ENCODE measurements at places on chromosomes 6 and 20.
A peak's percentile ranks its signal among the peaks of the same experiment; 100 is the strongest.

DNA sequence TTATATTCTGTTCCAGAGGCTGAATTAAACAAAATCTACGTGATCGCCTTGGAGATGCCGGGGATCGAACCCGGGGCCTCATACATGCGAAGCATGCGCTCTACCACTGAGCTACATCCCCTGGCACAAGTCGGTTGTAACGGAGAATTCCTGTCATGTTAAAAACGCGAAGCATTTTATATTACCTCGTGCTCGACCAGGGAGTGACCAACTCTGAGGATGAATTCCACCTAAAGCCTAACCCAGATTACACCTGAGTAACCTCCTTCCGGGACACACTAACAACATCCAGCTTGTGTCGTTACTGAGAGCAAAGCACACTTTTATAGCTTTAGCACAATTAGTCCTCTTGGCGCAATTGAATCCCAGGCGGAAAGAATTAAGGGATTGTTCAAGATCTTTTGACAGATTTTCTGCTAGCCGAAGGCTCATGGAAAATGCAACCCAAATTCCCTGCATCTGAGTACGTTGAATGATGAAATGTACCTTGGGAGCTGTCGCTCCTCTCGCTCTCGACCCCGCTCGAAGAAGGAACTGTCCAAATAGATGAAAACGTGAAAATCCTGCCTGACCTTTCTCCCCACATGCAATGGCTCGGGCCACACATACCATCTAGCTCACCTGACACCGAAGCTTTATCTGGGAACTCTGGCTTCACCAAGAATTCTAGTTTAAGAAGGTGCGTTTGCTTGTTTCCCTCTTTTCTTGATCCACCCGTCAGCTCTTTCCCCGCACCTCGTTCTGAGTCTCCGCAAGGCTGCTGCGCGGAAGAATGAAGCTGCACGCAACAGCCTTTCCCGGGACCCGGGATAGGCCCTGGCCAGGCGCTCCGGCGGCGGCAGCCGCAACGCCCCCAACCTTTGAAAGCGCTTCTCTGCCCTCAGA, 148.3 kb downstream of the GPX5 start:
- DNase-seq: peak; percentile 20

DNA sequence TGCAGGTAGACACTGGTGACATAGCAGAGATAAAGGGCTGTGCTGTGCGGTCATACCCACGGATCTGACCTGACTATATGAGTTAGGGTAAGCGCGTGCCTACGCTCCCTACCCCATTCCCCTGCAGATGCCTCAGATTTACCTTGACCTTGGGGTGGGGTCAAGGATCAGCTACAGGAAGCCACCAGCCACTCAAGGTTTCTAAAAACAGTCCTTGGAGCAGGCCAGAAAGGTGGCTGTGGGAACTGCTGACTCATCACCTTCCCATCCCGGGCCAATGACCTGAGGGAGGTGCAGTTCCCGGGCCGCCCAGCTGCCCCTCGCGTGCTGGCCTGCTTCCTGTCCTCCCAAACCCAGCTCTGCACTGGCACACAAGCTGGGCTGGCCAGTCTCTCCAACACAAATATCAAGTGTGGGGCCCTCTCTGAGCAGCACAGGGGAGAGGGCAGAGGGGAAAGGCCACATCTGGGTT, 23.0 kb downstream of the KCNK5 start:
- no peak for DNase-seq

DNA sequence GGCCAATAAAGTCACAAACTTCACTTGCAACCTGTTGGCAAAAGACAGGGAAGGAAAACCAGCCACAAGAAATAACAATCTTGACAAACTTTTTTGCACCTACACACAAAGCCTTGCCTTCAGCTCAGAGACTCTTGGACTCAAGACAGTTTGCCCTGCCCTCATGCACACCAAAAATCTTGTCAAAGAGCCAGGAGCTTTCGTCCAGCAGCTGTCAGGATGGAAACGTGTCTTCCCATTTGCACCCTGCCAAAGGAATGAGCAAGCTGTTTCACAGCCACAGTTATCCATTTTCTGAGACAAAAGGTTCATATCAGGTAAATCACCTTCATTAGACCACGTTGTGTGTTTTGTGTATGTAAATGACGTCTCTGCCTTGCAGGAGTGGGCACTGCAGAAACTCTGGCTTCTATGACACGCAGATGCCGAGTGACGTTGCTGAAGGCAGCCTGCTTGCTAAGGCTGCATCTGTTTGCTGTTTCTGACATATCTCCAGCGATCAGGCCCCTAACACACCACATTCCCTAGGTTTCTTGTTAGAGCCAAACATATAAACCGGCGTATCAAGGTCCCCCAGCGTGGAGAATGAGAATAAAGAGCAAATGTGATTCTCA, 193.4 kb downstream of the SYNDIG1 start:
- no peak for DNase-seq

DNA sequence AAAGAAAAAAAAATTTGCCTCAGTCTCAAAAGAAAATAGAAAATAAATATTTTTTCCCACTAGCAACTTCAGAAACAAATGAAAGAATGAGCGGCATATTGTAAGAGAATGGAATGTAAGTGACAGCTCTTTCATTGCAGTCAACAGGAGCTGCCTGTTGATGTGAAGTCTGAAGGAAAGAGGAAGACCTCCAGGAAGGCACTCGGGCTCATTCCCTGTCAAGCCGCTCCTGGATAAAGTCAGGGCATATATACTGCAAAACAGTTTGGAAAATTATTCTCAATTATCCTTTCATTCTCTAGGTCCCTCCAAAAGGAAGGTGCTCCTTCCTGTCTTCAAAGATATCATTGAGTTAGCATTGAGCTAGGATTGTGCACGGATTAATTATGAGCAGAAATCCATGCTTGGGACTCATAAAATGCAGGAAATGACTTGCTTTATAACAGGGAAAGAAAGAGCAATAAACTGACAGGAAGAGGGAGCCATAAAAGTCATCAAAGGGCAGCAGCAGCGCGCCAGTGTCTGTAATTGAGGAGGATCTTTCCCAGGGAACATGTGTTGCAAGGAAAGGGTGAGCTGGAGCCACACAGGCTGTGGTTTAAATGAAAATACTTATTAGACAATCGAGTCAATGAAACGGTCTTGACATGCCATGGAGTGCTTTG, 218.2 kb downstream of the C6orf118 start:
- no peak for DNase-seq

DNA sequence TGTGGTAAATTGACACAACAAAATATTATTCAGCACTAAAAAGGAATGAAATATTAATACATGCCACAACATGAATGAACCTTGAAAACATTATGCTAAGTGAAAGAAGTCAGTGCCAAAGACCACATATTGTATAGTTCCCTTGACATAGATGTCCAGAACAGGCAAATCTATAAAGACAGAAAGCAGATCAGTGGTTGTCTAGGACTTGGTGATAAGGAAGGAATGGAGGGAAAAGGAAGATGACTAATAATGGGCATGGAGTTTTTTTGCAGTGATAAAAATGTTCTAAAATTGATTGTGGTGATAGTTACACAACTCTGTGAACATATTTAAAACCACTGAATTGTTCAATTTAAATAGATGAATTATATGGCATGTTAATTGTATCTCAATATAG, 32.5 kb downstream of the TBX18 start:
- DNase-seq: no peak

- DNase-seq: no peak
These were observed 18.8 kb upstream of the NHSL1 start for GRCh38 chr6:138518054-138518453.

GRCh38 chr6:33705955-33706725, 5.4 kb downstream of the UQCC2 start:
- no peak for DNase-seq

- no peak for DNase-seq
These were observed 9.0 kb downstream of the TEAD3 start for GRCh38 chr6:35487658-35488516.

DNA sequence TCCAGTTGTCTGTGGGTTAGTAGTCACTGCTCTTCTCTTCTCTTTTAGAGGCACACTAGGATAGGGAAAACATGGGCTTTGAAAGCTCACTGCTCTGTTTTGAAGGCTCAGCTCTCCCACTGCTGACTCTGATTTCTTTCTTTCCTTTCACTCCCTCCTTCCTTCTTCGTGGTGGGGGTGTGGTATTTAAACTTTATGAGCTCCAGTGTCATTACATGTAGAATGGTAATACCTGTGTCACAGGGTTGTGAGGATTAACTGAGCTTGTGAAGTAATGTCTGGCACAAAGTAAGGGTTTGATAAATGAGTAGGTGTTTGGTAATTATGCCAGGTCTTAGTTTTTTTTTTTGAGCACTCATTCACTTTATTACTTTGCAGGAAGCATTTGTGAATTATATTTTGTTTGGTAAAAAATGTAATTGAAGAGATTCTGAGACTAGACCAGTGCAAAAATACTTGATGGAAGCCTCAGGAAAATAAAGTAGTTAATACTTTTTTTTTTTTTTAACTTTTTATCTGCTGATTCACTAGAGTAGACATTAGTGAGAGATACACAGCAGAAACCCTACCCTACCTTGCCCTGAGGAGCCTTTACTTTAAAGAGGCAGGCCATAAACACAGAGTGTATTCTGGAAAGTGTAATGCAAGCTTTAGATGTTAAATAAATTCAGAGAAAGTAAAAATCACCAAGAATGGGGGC, 17.3 kb downstream of the SMAP1 start:
- DNase-seq: no peak

DNA sequence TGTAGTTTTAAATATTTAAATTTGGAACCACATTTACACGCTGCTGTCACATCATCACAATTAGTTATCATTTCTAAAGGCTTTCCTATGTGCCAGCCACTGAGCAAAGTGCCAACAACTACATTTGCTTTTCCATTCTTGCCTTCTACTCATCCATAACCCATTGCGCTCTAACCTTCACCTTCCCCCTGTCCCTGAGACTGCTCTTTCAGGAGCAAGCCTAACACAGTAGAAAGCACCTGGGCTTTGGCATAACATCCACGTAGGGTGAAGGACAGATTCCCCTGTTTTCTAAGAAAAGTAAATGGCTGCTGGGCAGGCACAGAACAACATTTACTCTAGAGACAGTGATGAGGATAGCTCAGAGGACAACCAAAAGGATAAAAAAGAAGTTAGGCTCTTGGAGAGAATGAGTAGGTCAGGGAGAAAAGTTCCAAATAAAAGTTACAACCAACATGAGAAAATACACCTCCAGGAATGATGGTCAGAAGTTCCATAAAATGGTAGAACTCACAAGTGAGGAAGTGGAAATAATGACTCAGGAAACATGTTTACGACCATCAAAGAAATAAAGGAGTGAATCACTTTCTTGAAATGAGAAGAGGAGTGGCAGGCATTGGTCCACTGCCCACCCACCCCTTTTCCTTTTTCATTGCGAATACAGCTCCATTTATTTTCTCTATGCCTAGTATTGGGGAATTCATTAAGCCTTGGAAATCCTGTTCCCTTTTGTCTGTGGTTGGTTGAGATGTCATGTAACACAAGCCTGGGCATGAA, 77.2 kb downstream of the PFDN4 start:
- no peak for DNase-seq

DNA sequence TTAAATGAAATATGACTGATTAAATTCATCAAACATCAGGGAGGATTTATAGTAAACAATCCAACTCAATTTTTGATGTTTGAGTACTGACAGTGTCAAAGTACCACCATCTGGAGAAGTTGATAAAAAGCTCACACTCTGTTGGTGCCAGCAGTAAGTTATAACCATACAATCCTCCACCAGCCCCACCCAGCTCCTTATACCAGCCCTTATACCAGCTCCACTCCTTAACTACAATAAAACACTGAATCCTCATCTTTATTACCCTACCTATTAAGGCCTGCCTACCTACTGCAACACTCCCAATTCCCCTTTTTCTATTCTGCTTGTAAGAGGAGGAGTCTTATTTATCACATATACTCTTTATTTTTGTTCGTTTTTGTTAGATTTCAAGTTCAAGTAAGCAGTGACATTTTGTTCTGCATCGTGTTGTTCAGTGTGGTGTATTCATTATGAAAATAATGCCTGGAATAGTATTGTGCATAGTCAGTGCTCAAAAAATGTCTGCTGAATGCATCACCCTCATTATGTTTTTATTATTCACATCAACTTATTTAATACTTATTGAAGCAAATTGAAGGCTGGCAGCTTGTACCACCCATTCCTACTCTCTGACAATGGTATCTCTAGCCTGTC, 954.7 kb upstream of the ADGRB3 start:
- no peak for DNase-seq

- DNase-seq: no peak
These were observed 213.1 kb downstream of the RNF144B start for GRCh38 chr6:18600255-18600654.

DNA sequence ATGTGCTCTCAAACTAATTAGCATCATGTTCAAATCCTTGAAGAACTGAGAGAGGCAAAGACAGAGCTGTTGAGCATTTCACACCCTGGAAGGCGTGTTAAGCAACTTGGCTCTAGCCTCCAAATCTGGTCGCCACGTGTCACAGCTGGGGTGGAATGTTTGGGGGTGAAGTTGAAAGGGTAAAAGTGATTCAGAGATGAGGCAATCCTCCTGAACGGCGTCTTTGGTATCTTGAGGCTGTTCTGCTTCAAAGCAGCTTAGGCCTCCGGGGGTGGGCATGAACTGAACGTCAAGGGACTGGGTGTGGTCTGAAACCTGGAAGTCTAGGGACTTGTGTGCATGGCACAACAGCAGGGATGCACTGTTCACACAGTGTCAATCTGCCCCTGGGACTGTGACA, 62.3 kb downstream of the TRAM2 start:
- DNase-seq: no peak

DNA sequence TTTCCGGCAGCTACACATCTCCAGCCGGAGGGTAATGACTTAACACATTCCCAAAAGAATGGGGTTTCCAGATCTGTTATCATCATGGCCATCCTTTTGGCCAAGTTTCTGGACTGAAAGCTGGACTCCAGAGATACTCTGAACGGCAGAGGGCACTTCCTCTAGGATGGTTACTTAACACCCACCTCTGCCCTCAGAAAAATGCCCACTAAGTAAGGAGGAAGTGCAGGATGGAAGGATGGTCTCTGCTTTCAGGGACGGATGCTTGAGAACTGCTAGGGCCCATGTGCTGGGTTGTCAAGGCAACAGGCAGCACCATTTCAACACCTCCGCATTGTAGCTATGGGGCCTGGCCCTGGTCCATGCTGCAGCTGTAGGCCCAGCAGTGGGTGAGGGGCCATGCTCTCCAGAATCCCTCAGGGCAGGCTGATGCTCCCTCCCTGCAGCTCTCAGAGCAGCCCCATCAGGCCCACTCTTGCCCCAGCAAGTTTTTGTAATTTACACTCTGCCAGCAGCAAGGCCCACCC, 16.5 kb upstream of the TGM3 start:
- DNase-seq: no peak

- DNase-seq: no peak
These were observed 156.0 kb upstream of the BEND3 start for GRCh38 chr6:107271208-107271790.

- no peak for DNase-seq
These were observed at the start of gene HLA-DQA1 for GRCh38 chr6:32637219-32637880. HLA-DQA1 (plus strand) TSS chr6:32637406; CDS start chr6:32637459, 53 bp downstream.

Data from stromal cell of bone marrow (primary cell).